ENCODE measurements at places on chromosomes 11 and 22.

DNA sequence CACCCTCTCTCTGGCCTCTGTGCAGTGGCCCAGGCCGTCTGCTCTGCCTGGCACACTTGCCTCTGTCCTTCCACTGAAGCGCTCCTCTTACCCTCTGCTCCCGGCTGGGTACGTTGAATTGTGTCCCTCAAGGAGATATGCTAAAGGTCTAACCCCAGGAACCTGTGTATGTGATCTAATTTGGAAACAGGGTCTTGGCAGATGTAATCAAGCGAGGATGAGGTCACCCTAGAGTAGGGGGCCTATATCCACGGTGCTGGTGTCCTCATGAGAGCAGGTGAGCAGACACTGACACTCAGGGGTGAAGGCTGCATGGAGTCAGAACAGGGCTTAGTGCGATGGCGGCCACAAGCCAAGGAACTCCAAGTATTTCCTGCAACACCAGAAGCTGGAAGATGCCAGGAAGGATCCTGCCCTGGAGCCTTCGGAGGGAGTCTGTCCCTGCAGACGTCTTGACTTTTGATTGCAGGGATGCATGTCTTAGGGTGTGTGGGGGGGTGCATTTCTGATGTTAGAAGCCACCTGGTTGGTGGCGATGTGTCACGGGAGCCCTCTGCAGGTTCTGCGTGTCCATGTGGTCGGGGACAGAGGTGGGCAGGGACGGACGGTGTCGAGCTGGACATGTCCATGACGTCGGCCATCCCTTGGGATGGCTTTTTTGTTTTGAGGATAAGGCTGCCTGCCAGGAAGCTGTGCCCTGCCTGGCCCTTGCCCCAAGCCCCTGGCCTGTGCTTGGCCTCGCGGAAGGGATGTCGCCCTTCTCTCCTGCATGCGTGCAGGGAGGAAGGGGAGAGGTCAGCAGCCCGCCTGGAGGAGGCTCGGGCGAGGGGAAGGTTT is 68.6 kb downstream of the LRP5 start:
- peaks cover 38% of the 10 kb centered on the region for H3K36me3 ChIP-seq
- H3K27ac ChIP-seq, result peak overlapping the region; percentile 68
- no peak overlapping the region for H3K4me3 ChIP-seq
- no peaks in the 10 kb centered on the region for H3K27me3 ChIP-seq
- DNase-seq, result no peak
- H3K4me1 ChIP-seq, result peaks cover 31% of the 10 kb centered on the region

GRCh38 chr11:42003801-42004200 is 544.3 kb upstream of the LRRC4C start:
- no peaks in the 10 kb centered on the region for H3K4me1 ChIP-seq
- DNase-seq, result no peak
- H3K27me3 ChIP-seq, result no peaks in the 10 kb centered on the region
- no peak overlapping the region for H3K4me3 ChIP-seq

DNA sequence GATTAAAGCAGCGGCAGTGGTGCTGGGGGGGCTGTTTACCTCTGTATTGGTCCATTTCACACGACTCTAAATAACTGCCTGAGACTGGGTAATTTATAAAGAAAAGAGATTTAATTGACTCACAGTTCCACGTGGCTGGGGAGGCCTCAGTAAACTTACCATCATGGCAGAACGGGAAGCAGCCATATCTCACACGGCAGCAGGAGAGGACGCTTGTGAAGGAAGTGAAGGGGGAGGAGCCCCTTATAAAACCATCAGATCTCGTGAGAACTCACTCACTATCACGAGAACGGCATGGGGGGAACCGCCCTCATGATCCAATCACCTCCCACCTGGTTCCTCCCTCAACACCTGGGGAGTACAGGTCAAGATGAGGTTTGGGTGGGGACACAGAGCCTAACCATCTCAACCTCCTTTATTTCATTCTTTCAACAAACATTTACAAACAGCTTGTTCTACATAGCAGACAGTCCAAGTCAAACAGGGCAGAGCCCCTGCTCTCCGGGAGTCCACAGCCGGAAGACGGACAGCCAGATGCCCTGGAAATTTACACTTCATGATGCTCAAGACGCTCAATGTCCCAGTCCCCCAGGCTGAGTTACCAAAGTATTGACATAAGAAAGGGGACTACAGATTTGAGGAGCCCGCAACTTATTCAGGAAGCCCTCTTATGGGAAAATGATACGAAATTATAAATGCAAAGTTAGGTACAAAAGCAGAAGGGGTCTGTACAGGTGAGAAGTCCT is 26.3 kb upstream of the HMGXB4 start:
- peaks cover 7% of the 10 kb centered on the region for H3K27me3 ChIP-seq
- no peaks in the 10 kb centered on the region for H3K36me3 ChIP-seq
- no peaks in the 10 kb centered on the region for H3K4me1 ChIP-seq
- H3K27ac ChIP-seq, result no peak overlapping the region

GRCh38 chr11:61198361-61198760 is 5.0 kb upstream of the PGA3 start:
- no peak overlapping the region for H3K27ac ChIP-seq
- H3K4me1 ChIP-seq, result peaks cover 10% of the 10 kb centered on the region
- no peak for DNase-seq

- no peak for DNase-seq
- peaks cover 14% of the 10 kb centered on the region for H3K4me1 ChIP-seq
- peaks cover 47% of the 10 kb centered on the region for H3K36me3 ChIP-seq
- no peak overlapping the region for H3K27ac ChIP-seq
Observed at GRCh38 chr22:28795932-28796856, 4.2 kb downstream of the XBP1 start.

DNA sequence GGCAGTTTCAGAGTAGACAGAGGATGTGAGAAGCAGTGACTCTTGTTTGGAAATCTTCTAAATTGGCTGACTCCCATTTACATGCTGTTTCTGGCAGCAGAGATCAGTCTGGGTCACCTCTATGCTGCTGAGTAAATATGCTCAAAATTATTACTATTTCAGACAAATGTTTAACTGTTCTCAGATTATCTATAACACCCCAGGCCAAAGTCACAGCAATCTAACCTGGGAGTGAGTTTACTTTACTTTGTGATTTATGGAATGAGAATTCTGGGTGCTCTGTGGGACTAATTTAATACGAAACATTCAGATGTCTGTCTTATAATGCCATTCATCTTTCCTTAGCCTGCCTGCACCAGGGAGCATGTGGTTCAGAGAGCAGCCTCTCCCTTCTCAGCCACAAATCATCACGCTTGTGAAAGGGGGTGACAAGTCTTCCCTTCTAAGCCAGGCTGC is 282.5 kb upstream of the MPPED2 start:
- no peak overlapping the region for H3K27ac ChIP-seq
- no peaks in the 10 kb centered on the region for H3K4me1 ChIP-seq
- DNase-seq, result no peak
- no peaks in the 10 kb centered on the region for H3K27me3 ChIP-seq
- no peaks in the 10 kb centered on the region for H3K36me3 ChIP-seq

DNA sequence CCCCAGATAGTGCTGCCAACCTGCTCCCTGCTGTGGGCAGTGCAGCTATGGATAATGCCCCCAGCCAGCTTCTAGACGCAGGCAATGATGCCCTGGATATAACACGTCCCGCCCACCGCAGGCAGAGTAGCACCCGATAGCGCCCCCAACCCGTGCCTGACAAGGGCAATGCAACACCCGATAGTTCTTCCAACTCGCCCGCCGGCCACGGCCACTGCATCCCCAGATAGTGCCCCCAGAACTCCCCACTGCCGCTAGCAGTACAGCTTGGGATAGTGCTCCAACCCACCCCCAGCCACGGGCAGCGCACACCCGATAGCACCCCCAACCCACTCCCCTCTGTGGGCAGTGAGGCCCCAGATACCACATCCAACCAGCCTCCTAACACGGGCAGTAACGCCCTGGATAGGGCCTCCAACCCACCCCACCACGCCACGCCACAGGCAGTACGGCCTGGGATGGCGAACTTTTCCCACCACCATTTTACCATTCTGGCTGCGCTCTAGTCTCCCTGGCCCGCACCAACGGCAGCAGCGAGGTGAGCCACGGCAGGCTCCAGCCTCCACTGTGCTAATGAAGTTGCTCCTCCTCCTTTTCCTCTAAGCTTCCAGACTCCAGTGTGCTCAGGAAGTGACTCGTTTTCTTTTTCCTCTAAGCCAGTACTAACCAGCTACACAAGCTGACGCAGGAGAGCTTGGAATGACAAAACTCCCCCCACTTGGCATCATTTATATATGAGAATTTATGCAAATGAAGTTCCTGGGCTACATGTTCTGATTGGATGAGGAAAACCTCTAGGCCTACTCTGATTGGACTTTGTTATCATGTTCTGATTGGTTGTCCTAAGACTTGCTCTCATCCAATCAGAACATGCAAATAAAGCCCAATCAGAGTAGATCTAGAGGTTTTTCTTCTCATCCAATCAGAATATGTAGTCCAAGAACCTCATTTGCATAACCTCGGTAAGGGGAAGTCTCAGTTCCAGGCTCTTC is 3.0 kb upstream of the RFPL3 start:
- H3K27ac ChIP-seq, result no peak overlapping the region
- DNase-seq, result no peak
- no peaks in the 10 kb centered on the region for H3K4me1 ChIP-seq
- H3K4me3 ChIP-seq, result no peak overlapping the region
- H3K27me3 ChIP-seq, result no peaks in the 10 kb centered on the region

All from large intestine (tissue), 12 donors.